ENCODE measurements at places on chromosomes 6 and 20.

DNA sequence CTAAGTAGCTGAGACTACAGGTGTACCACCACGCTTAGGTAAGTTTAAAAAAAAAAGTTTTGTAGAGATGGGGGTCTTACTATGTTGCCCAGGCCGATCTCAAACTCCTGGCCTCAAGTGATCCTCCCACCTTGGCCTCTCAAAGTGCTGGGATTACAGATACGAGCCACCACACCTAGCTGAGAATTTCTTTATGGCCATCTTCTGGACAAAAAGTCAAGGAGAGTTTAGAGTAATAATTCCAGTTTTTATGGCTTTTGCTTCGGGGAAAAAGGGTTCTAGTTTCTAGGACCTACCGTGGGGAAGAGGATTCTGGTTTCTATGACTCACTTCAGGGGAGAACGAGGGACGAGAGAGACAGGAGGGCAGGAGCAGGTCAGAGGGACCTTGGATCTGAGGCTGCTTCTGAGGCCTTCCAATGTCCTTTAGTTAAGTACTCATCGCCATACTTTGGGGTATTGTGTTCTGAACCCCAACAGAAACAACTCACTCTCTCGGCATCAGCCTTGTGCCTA lies 69.3 kb upstream of the IER3 start:
- DNase-seq = no peak

GRCh38 chr20:60334911-60335310 lies 376.7 kb downstream of the CDH26 start:
- no peak for DNase-seq

GRCh38 chr6:96468681-96469224 lies 52.9 kb upstream of the UFL1 start:
- no peak for DNase-seq

GRCh38 chr20:58197185-58197469 lies 31.3 kb downstream of the ANKRD60 start:
- DNase-seq = no peak

DNA sequence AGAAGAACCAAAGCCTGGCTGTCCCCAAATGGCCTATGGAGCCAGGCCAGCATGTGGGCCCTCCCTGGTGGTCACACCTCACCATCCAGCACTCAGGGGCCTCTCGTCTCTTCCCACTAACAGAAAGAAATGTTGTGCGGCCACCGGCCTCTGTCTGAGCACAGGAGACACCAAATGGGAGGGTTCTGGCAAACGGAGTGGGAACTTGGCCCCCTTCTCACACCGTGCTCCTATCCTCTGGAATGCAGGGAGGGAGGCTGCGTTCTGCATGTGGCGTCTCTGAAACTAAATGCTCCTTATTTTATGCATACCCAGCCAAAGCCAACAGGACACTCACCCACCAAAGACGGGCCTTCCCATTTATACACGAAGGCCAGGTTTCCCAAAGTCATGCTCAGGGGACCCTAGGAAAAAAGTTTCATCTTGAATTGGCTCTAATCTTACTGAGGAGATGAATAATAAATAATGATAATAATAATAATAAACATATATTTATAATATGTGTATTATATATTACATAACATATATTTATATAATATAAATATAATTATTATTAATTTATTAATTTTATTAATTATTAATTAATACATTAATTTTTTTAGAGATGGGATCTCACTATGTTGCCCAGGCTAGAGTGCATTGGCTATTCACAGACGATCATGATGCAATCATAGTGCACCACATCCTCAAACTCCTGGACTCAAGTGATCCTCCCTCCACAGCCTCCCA lies 102.4 kb downstream of the FOXF2 start:
- no peak for DNase-seq

- DNase-seq = no peak
Measured at GRCh38 chr6:144911322-144911721, 626.2 kb downstream of the UTRN start.

DNA sequence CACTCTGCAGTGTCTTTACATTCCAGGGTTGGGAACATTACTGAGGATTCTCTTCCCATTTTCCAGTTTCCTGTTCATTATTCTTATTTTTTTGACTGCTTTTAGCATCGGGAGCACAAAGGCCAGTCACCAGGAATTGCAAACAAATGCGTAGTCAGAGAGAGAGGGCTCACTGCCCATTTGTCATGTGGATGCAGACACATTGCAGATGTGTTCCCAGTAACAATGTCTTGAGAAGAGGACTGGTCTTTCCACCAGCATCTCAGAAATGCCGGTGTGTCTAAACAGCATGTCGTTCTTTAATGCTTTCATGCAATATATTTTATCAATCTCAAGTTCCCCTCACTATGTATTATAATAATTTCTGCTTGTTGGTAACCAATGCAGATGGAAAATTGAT lies 952 bp upstream of the TAAR6 start:
- DNase-seq = no peak

DNA sequence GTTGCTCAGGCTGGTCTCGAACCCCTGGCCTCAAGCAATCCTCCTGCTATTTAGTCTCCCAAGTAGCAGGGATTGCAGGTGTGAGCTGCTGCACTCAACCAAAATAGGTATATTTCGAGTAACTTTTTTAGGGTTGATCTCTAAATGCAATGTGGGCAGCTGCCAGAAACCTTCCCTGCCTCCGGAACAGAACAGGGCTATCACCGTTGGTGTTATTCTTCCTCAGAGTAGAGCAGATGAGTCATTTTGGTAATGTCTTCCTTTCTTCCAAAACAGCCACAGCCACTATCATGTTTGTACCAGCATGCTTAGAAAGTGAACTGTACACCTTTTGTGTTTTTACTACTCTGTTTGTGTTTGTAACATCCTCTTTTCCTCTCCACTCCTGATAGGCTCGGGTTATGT lies 44.1 kb downstream of the SNX9 start:
- no peak for DNase-seq

DNA sequence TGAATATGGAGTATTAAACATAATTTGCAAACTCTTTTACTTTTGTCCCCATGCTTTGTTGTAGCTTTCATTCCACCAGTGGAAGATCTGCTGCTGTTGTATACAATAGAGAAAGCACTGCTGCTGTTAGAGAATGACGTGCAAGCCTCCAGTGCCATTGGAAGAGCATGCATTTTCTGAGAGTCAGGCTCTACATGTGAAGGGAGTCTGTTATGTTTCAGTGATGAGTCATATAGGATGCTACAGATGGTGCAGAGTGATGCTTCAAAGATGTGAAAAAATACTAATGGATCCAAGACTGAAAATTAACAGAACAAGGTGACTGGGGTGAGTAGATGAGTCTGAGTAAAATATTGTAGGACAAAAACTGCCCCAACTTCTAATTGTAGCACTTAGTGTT lies 22.4 kb upstream of the BACH2 start:
- DNase-seq = no peak

- no peak for DNase-seq
Measured at GRCh38 chr20:36275011-36275410, 31.1 kb upstream of the DLGAP4 start.

DNA sequence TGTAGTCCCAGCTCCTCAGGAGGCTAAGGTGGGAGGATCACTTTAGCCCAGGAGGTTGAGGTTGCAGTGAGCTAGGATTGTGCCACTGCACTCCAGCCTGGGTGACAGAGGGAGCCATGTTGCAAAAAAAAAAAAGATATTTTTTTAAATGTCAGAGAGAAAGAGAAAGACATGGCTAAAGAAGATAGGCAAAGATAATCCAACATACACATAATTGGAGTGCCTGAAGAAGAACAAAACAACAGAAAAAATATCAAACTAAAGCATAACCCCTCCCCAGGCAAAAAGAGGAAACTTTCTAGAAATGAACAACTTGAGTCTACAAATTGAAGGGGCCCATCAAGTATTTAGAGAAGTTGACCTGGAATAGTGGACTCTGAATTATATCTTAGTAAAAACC lies 14.0 kb upstream of the GRM4 start:
- DNase-seq = no peak

DNA sequence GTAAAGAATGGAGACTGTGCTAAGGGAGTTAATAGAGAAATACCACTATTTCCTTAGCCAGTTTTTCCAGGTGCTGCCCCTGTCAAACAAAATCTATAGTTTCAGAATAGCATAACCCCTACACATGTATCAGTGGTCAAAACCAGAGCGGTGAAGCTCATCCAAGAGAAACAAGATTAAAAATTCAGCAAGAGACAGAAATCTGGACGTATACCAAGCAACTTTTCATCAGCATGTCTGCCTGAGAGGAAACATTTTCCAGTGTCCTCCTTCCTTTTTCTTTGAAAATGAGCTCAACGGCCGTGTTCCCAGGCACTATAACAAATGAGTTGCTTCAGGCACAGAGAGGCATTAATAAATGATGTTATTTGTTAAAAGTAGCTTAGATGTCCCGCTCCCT lies 416.5 kb downstream of the BCKDHB start:
- peak; percentile 36 for DNase-seq

- DNase-seq = no peak
Measured at GRCh38 chr20:8509809-8510208, 377.7 kb downstream of the PLCB1 start.

DNA sequence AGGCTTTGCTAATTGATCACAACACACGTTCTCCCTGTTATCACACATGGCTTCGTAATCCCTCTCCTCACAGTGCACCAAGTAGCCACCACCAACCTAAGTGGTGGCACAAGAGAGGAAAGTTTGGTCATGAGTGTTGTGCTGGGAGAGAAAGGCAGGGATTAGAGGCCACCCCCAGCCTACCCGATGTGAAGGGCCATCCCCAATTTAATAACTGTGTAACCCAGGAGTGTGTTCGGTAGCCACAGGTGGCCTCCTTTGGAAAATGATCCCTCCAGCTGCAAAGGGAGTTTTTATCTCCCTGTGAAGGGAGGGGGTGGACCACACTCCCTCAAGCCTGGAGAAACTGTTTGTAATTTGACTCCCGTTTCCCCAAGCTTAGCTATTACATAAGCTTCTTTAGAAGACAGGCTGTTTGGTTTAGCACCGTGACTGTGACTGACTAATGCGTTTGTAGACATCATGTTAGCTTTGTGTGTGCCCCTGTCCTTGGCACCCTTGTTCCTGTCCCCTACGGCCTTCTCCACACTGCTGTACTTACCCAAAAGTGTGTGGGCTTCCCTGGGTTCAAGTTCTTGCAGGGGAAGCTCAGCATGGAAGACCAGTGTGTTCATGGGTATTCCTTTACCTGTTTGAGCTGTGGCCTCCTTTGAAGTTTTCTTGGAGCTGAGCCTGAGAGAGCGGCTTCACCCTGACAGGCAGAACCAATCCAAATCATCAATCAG lies 20.6 kb downstream of the PPP1R16B start:
- DNase-seq = no peak

DNA sequence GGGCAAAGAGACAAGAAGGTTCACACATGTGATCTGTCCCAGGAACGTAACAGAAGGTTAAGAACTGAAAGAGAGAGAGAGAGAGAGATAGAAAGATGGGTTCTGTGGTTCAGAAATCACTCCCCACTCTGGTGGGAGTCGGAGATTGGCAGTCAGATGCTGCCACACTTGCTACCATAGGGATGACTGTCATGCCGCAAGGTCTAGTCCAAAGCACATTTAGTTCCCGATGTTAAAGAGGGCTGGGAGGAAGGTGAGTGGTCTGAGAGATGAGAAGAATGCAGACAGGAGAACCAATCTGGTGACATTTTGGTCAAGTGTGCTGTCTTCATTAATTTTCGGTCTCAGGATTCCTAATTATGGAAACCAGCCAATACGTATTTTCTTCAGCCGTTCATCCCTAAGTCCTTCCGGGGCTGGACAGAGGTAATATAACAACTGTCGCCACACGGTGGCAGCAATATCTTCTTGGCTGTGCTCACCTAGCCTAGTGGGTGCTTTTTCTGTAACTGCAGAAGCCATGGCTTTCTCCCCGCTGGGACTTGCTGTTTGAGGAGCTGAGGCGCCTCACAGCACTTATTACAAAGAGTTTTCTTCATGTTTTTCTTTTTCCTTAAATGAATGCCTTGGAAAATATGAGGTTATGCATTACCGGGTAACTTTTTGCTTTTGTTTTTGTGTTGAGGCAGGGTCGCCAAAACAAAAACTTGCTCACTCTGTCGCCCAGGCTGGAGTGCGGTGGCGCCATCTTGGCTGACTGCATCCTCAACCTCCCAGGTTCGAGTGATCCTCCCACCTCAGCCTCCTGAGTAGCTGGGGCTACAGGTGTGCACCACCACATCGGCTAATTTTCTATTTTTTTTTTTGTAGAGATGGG lies 46.0 kb downstream of the SLC35D3 start:
- DNase-seq = no peak

GRCh38 chr6:131694832-131695426 lies 6.3 kb downstream of the OR2A4 start:
- DNase-seq = peak; percentile 39

All from skin of body (tissue), 3 donors.